A172 (cell line): ENCODE measurements at places on chromosomes 4 and X. TPM values are rescaled to one million over a fixed set of nuclear protein-coding genes. Genes with fewer than 3 reads are reported as not detected.
A peak's percentile ranks its signal among the peaks of the same experiment; 100 is the strongest.

The LIMCH1 gene
- 20.4 and 31.1 TPM in 2 replicates for total RNA-seq

The PRR32 gene
- total RNA-seq: not detected in 2 replicates

The USP17L10 gene
- total RNA-seq: not detected in 2 replicates

The MAP7D2 gene
- total RNA-seq: 0.03 TPM in 1 of 2 replicates, not detected in the other

The SPANXN3 gene
- total RNA-seq: not detected in 2 replicates

The S100G gene
- not detected in 2 replicates for total RNA-seq

The SFRP2 gene
- not detected in 2 replicates for total RNA-seq

The SLC25A5 gene
- 161 and 176 TPM in 2 replicates for total RNA-seq

The ZFP92 gene
- 1.9 and 2.0 TPM in 2 replicates for total RNA-seq

The SMIM10 gene
- 0.40 and 0.60 TPM in 2 replicates for total RNA-seq

The C4orf51 gene
- not detected in 2 replicates for total RNA-seq

The STS gene
- total RNA-seq: 1.9 and 2.3 TPM in 2 replicates

The PARM1 gene
- not detected in 2 replicates for total RNA-seq

The PDZD11 gene
- total RNA-seq: 105 and 113 TPM in 2 replicates

GRCh38 chrX:85992811-85993229, 54.5 kb downstream of the CHM start:
- DNase-seq: peak; percentile 3

- DNase-seq: no peak
Observed at GRCh38 chrX:129823115-129823514, 20.6 kb downstream of the ZDHHC9 start.

DNA sequence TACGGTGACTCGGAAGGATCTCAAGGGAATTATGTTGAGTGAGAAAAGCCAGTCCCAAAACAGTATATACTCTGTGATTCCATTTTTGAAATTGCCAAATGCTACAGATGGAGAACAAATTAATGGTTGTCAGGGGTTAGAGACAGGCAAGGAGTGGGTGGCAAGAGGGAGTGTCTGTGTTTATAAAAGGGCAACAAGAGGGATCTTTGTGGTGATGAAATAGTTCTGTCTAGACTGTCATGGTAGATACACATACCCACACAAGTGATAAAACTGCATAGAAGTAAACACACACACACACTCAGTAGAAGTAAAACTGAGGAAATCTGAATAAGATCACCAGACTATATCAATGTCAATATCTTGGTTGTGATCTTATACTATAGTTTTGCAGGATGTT, 92.7 kb downstream of the CD99L2 start:
- DNase-seq: no peak

DNA sequence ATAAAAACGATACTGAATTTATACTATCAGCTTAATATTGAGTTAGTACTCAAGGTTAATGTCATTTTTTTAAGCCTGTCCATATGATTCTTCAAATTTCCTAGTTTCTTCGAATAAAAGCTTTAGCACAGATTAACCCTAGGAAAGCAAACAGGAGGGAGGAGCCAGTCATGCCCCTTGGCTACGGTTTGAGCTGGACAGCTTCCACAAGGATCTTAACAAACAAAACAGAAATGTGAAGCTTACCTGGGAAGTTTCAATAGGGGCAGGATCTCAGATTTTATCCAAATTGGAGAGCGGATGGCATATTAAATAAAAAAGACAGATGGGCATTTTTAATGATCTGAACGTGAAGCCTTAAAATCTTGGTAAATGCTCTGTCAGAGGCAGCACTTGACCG, 2.3 kb downstream of the NWD2 start:
- no peak for DNase-seq

DNA sequence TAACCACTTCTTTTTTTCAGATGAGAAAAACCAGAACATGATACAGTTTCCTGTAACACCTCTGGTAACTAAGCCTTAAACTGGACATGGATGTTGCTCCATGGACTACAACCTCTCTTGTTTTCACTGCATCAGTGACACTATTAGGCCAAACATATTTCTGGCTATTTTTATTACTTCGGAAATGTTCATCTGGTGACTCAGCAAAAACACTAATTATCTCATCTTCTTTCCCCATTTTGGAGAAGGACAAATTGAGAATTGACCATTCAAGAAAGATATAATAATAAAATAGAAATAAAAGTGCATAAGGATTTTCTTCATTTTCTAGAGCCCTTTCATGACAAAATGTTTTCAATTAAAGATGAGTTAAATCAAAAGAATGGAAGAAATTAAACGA, 361.9 kb upstream of the TECRL start:
- DNase-seq: no peak

DNA sequence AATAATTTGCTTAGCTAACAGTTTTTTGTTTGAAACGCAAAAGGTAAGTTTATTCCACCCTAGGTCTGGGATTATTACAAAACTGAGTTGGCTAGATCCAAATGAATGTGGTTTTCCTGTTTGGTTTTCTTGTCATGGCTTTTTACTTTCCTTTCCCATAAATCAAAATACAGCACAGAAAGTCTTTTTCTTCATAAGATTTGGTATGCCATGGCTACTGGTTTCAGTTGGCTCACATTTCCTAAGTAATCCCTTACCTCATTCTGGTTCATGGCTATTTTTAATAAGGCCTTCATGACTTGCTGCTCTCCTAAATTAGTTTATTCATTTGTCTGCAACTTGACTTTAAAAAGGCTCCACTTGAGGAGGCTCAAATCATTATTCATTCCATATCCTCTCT, 12.9 kb upstream of the PAK3 start:
- no peak for DNase-seq

GRCh38 chr4:153346563-153346962, 2.1 kb downstream of the MND1 start:
- no peak for DNase-seq

- DNase-seq: peak; percentile 81
Observed at GRCh38 chr4:57064811-57065711, 45.1 kb downstream of the IGFBP7 start.

GRCh38 chr4:156999175-156999517, 27.5 kb upstream of the PDGFC start:
- DNase-seq: peak; percentile 98

GRCh38 chr4:7160439-7160838, 31.9 kb upstream of the SORCS2 start:
- no peak for DNase-seq

GRCh38 chr4:39097290-39097689, 35.3 kb downstream of the KLHL5 start:
- no peak for DNase-seq

GRCh38 chr4:47729131-47729680, 108.7 kb downstream of the CORIN start:
- no peak for DNase-seq

GRCh38 chrX:1686642-1687041, 71.8 kb downstream of the ASMT start:
- DNase-seq: peak; percentile 96

- DNase-seq: no peak
Observed at GRCh38 chr4:92528541-92528940, 224.8 kb downstream of the GRID2 start.

- peak; percentile 1 for DNase-seq
Observed at GRCh38 chr4:92231511-92231910, 72.3 kb upstream of the GRID2 start.

DNA sequence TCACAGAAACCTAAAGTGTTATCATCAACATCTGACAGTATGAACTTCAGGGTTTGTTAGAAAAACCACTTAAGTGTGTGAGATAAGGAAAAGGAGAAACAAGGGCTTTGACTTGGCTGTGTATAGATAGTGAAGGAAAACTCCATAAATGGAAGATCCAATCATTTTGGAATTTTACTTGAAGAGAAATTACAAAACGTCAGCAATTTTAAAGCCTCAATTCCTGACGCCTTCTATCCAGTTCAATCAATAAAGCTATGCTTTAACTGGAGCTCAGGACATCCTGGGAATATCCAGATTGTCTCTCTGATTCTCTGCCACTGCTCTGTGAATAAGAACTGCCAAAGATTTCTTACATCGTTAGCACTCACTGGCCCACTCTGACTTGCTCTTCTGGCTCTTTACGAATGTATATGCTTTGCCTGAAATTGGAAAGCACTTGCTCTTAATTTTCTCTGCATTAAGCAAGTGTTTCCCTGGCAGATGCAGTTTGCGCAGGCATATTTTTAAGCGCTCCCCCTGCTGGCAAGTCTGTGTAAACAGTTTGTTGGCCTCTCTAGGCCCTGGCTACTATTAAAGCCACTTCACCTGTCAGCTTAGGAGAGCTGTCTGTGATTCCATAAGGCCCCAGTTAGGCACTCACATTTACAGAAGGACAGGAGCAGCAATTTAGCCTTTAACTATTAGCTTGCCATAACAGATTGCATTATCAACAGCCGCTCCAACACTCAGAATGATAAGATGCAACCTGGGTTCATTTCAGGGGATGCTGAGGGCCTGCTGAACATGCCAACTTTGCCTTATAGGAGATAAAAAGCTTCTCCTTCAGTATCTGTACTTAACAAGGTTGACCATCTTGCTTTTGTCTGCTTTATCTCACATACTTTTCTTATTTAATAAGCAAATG, 251.4 kb upstream of the DDX53 start:
- peak; percentile 47 for DNase-seq

DNA sequence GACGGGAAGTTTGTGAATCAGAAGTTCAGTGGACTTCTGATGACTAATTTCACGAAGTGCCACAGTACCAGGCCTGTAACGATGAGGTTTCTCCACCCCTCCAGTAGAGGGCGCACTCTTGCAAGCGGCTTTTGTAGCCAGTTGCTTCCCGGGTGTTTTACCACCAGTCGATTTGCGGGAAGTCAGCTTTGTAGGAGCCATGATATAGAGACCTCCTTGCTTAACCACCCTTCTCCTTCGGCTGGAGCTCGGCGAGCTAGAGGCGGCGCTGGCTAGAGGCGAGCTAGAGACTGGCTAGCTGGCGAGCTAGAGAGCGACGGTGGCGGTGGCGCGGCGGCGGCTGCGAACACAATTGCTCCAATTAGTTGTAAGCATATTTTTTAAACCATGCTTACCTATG, 72.0 kb downstream of the IL1RAPL1 start:
- DNase-seq: no peak

- DNase-seq: no peak
Observed at GRCh38 chr4:63563288-63564014, 845.8 kb downstream of the TECRL start.

DNA sequence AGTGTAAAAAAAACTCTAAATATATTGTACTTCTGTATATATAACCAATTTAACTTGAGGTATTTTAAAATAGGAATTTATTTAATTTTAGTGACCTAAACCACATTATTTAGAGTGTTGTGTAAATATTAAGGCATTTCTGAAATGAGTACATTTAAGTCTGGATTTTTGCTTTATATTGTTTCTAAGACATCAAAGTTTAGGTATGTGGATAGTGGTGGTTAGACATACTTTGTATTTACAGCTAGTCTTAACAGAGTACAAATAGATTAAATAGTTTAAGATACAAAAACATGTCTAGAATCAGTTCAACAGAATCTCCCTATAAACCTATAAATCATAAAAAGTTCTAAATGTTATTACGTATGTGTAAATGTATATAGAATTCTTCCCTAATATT, 588.5 kb downstream of the TRIML1 start:
- no peak for DNase-seq

- DNase-seq: no peak
Observed at GRCh38 chr4:36209941-36210649, 34.2 kb downstream of the ARAP2 start.

GRCh38 chrX:19824603-19825002, 62.8 kb downstream of the SH3KBP1 start:
- no peak for DNase-seq

GRCh38 chrX:103254171-103254824, 657 bp downstream of the TCEAL8 start:
- DNase-seq: peak; percentile 0

DNA sequence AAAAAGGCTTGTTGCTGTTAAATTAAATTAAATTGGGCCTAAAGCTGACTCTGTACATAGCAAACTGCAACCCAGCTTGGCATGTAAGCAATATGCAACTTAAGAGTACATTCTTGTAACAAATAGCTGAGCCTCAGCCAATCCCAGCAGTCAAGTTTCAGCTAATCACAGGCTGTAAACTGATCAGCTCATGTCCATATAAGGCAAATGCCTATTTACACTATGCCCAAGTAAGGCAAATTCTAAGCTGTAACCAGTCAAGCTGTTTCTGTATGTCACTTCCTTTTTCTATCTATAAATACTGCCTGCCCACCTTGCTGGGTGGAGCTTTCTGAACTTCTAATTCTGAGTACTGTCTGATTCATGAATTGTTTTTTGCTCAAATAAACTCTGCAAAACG, 429.1 kb upstream of the FTHL17 start:
- peak; percentile 80 for DNase-seq

DNA sequence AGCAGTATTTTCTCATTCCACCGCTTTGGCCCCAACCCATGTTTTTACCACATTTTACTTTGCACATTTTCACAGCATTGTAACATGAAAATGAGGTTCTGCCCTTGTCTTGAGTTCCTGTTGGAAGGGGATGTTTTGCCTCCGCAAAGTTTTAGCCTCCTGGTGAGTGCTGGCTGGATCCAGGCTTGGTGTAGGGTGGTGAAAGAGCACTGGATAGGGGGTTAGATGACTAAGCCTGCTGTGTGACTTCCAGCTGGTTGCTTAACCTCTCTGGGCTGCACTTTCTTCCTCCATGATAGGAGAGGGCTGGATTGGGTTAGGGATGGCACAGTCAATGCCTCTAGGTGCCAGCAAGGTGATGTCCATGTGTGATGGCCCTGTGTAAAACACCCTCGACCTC, 28.9 kb downstream of the CYTL1 start:
- no peak for DNase-seq

- peak; percentile 38 for DNase-seq
Observed at GRCh38 chrX:15854080-15854655, 445 bp downstream of the AP1S2 start.
